ENCODE measurements at places on chromosomes 12 and 14.

DNA sequence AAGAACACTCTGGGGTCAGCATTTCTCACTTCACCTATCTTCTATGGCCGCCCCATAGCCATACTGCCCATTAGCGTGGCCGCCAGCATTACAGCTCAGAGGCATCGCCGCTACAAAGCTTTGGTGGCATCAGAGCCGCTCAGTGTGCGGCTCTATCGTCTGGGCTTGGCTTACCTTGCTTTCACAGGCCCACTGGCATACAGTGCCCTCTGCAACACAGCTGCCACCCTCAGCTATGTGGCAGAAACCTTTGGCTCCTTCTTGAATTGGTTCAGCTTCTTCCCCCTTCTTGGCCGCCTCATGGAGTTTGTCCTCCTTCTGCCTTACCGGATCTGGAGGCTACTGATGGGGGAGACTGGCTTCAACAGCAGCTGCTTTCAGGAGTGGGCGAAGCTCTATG, 2.6 kb downstream of the DNAJC22 start:
- no peak for DNase-seq

DNA sequence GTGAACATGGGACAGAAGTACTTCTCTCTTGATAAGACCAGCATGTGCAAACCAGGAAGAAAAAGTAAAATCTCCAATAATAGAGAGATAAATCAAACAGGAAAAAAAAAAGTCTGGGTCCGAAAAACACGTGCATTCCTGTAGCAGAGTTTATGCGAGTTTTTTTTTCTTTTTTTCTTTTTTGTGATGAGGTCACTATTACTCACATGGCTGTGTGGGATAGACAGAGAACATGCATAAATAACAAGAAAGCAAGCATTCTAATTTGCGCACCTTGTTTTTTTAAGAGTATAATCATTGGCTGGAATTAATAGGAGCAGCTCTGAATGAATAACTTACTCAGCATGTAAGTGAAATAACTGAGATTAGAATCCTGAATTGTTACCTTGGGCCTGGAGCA, 91.9 kb upstream of the CPM start:
- DNase-seq = no peak

- DNase-seq = no peak
These were observed 170.8 kb downstream of the RPL10L start for GRCh38 chr14:46480817-46481216.

- DNase-seq = no peak
These were observed 55.6 kb downstream of the ZC3H14 start for GRCh38 chr14:88618476-88618875.

DNA sequence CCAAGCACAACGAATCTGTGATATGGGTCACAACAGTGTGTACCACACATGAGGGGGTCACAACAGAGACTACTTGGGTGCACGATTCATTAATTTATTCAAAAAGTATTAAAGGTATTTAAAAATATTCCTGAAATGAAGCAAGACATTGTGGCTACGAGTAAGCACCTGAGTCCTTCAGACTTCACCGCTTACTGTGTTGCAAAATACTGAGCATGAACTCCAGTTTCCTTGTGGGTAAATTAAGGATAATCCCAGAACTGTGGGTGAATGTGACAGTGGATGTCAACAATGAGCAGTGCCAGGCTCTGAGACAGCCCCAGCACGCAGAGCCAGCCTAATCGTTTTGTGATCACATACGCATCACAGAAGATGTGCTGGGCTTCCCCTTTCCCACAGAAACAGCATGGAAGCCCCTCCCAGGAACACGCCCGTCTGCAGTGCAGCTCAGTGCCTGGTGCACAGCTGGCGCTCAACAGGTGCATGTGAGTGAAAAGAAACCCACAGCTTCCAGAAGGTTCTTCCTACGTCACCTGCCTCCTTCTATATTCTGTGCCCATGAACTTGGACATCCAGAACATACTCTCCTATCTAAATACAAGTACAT, 29.1 kb downstream of the CDC42BPB start:
- no peak for DNase-seq

- no peak for DNase-seq
These were observed 70.0 kb downstream of the DIP2B start for GRCh38 chr12:50574601-50575348.

DNA sequence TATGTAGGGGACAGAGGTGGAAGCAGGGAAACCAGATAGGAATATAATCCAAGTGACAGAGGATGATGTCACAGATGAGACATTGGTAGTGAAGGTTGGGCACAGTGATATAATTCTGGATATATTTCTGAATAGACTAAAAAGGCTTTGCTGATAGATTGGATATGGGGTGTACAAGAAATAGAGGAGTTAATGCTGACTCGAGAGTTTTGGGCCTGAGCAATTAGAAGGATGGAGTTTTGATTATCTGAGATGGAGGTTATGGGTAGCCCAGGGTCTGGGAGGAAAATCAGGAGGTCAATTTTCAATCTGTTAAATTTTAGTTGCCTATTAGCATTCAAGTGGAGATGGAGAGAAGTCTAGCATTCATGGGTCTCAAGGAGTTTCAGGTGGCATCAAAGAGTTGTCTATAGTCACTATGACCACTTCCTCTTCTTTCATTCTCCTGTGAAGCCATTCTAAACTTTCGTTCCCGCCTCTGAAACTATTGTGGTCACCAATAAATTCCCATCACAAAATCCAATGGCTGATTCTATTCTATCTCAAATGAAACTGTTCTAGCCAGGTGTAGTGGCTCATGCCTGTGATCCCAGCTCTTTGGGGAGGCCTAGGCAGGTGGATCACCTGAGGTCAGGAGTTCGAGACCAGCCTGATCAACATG, 10.6 kb upstream of the ANO6 start:
- DNase-seq = no peak

GRCh38 chr12:31009976-31010375, 63.7 kb upstream of the DDX11 start:
- DNase-seq = no peak

GRCh38 chr12:46153268-46153872, 115.5 kb downstream of the SLC38A1 start:
- no peak for DNase-seq

DNA sequence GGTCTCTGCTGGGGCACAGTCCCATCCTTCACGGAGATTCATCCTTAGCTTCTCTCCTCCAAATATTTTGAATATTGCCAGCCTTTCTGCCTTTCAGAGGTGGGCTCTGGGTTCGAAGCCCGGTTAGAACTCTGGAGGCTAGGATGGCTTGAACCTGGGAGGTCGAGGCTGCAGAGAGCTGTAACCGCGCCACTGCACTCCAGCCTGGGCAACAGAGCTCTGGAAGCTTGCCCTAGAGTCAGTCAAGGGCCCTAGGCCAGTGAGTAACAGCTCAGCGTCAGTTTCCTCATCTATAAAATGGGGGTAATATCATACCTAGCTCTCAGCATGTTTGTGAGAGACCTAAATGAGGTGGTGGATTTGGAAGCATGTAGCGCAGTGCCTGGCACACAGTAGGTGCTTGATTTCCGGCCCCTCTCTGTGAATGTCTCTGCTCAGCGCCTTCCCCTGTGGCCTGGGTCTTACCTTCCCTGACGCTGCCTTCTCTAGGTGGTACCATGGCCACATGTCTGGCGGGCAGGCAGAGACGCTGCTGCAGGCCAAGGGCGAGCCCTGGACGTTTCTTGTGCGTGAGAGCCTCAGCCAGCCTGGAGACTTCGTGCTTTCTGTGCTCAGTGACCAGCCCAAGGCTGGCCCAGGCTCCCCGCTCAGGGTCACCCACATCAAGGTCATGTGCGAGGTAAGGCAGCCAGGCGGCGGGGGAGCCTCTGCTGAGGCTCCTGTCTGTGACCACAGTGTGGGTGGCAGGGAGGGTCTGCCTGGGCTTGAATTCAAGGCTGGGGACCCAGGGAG, 3.4 kb downstream of the PTPN6 start:
- no peak for DNase-seq

- no peak for DNase-seq
These were observed 8.1 kb downstream of the LGR5 start for GRCh38 chr12:71447691-71448132.

GRCh38 chr12:50117057-50117622, 5.1 kb downstream of the COX14 start:
- DNase-seq = no peak

DNA sequence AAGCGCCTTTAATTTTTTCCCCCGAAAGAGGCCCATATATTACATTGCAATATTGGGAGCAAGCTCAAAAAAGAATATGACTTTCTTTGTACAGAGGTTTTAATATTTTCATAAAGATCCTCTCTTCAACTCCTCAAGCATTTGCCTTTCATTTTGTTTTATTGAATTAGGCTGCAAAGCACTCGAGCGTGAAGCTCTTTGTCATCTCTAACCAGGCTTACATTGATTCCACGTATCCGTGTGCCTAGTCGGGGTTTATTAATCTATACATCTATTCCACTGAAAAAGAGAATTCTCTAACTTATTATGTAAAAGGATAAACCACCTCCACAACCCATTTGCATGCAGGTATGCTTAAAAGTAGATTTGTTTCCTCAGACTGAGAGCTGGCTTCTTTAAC, 234.8 kb upstream of the TMPO start:
- DNase-seq = no peak

DNA sequence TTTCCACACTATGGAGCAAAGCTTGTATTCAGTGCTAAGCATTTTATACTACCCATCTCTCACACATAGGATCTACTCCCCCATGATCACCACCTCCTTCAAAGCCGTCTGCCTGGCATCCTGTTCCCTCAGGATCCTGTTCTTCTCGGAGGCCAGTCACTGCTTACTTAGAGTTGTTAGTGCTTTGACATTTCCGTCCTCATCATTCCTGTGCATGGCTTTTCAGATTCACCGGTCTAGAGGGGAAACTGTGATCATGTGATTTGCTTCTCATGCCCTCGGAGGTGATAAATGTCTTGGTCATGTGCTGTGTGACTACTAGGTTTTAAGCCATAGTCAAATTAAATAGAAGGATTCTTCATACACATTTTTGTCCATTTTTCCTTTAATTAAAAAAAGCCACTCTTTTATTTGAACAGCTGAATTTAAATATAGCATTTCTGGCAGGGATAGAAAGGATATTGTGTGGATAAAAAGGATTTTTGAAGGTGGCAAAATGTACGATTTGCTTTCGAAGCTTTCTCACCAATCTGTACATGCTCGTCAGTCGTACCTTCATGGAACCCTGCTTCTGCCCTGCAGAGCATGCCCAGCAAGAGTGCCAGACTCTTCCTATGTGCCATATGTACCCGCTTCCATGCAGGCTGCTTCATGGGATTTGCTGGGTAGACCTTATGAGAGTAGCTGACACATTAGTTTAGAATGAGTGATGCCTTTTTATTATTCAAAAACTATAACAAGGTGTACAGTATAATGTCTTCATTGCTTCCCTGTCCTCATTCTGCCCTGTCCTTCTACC, 53.3 kb downstream of the BMAL2 start:
- DNase-seq = no peak

DNA sequence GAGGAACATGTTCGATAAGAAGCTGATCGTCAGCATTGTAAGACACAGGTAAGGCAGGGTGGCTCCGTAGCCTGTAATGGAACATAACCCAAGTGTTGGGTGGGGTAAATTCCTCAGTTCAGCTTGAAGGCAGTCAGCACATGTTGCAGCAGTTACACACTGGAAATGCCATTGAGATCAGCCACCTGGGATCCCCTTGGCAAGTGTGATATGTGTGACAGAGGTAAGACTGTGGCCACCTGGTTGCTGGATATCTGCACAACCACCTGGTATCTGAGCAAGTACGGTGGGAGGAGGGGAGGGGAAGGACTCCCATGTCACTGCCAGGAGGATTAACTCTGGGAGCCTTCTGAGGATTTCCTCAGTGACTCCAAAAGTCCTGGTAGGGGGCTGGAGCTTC, 158.0 kb upstream of the CAND1 start:
- DNase-seq = no peak

- DNase-seq = no peak
These were observed 2.3 kb upstream of the KRT6A start for GRCh38 chr12:52495389-52495788.

- DNase-seq = no peak
These were observed 49.2 kb downstream of the SYNE3 start for GRCh38 chr14:95467232-95467631.

GRCh38 chr12:30909349-30910037, 17.1 kb upstream of the TSPAN11 start:
- no peak for DNase-seq

- DNase-seq = no peak
These were observed 64.6 kb upstream of the LMO3 start for GRCh38 chr12:16670456-16671050.

DNA sequence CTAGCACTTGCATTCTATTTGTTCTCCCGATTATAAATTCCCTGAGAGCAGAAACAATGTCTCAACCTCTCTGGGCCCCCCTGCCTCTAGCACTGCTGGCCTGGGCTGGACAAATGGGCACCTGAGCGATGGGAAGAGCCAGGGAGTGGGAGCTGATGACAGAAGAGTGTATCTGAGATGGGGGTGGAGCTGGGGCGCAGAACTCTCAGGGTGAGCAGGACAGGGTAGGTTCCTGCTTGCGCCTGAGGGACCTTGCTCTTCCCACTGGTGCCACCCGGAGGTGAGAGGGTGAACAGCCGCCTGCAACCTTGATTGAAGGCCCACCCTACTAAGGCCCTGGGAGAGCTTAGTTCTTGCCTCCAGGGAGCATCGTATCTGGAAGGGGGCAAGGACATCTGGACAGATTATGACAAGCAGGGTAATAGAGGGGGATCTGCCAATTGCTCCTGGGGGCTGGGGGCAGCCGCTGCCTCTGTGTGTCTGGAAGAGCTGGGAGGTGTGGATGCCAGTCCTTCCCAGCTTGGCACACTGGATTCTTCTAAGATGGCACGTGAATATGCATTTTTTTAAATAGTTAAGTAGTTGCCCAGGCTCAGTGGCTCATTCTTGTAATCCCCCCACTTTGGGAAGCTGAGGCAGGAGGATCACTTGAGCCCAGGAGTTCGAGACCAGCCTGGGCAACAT, 43.0 kb upstream of the TSPAN9 start:
- peak; percentile 86 for DNase-seq

DNA sequence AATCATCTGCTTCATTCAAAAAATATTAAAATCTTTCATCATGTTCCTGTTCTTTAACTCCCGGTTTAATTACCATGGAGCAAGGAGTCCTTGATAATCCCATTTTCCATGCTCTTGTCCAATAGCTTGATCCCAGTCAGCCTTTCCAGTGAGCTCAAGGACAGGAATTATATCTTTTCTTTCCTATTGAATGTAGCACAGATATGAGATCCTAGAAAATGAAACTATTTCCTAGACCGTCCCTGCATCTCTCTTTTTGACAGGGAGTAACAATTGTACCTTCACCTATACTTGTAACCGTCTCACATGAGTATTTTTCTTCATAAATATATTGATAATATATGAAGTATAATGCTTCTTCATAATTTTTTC, 35.6 kb downstream of the PIK3C2G start:
- DNase-seq = no peak

Measured in endothelial cell (in vitro differentiated cells).